ENCODE measurements at places on chromosomes 11 and 22.

- DNase-seq, result no peak
These were observed 265.1 kb downstream of the FAM76B start for GRCh38 chr11:95524314-95525036.

DNA sequence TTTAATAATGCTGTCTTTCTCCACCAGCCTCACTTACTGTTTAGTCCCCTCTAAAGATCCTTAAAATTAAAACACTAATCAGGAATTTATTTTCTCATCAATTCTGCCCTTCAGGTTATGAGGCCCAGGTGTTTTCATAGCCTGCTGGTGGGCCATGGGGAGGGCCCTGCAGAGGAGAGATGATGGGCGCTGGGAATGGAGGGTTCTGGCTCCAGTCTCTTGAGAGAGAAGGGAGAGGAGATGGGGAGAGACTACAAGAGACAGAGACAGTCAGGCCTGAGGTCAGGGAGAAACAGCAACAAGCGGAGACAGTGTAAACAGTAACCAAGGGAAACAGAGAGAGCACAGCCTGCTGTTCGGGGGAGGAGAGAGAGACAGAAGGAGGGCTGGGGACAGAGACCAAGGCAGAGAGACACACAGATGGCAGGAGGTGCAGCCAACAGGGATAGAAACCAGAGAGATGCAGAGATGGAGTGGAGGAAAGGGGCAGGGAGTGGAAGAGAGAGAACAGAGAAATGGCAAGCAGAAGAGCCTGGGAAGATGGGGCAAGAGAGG, 187.3 kb upstream of the SYT13 start:
- no peak for DNase-seq

GRCh38 chr11:47186700-47187695, 764 bp upstream of the PACSIN3 start:
- DNase-seq, result no peak

DNA sequence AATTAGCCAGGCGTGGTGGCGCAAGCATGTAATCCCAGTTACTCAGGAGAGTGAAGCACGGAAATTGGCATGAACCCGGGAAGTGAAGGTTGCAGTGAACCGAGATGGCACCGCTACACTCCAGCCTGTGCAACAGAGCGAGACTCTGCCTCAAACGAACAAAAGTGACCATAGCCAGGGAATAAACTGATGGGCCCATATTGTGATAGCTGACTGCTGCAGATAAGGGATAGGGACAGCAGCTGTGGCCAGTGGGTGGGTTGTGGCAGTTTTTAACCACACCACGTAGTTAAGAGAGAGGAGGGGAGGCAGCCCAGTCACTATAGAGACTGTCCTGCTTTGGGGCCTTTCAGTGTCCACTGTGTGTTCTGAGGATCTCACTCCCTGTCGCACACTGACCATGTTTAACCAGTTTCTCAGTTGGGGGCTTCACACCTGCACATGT, 58.9 kb downstream of the PISD start:
- no peak for DNase-seq

- no peak for DNase-seq
These were observed 624.7 kb upstream of the B3GAT1 start for GRCh38 chr11:135036488-135037297.

DNA sequence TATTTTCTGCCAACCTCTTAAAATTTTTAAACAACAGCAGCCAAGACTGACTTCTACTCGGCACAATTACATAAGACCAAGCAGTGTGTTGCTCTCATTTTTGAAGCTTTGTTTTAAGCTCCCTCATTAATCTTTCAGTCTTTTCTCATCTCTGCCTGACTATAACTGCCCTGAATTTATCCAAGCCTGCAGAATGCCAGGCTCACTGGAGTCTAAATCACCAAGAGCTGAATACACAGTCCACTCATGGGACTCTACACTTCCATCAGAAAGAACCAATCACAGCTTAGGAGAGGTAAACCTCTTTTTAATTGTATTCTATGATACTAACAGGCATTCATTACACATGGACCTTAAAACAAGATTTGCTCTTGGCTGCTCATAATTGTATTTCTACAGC, 178.7 kb downstream of the CADM1 start:
- no peak for DNase-seq

DNA sequence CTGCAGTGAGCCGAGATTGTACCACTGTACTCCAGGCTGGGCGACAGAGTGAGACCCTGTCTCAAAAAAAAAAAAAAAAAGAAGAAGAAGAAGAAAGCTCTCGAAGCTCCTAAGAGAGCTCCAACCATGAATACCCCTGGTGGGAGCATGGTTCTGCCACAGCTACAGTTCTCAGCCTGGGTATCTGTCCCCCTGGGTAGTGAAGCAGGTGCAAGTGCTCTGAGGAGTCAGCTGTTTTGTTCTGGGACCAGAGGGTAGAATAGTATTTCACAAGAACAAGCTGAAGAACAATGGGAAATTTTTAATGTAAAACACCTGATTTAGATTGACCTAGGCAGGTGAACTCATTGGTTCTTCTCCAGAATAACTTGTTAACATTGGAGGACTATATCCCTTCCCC, 4.3 kb upstream of the HYOU1 start:
- no peak for DNase-seq

DNA sequence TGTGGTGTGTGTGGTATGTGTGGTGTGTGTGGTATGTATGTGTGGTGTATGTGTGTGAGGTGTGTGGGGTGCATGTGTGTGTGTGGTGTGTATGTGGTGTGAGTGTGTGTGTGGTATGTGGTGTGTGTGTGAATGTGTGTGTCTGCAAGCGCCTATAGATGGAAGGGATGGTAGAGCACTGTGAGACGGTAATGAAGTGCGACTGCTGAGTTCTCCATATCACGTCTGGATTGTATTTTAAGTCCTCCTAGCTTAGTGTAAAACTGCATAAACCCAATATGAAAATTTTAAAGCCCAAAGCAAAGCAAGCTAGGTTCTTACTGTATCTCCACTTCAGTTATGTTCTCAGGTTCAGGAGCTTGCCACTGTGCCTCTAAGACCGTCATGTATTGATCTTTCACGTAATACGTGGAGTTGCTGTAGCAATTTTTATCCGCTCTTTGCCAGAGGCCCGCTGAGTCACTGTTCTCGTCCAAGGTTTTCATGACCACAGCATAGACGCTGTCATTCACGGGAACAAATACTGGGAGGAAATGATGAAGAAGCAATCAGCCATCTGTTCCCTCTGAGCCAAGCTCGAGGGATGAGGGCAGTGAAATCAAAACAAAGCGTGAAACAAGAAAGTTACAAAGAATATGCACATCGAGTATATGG, 5.5 kb downstream of the PLET1 start:
- no peak for DNase-seq

GRCh38 chr11:127259102-127259501, 258.5 kb upstream of the KIRREL3 start:
- no peak for DNase-seq

DNA sequence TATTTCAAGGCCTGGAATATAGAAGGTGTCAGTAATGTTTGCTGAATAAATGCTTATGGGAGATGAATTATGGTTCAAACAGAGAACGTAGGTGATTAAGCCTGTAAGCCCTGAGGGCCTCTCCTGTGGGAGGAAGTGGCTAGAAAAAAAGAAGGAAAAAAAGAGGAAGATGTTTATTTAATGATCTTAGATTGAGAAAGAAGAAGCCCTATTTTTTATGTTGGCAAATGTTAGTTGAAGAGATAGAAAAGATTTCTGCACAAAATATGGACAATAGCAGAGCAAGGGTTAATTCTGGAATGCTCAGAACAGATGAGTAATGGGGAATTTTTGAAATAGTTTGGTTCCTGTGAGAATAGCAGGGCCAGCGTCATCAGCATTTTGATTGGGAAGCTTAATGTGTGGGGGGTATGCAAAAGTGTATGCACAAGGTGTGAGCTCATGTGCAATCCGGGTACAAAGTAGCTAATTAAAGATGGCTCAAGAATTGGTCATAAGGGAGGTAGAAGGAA, 95.7 kb downstream of the TEAD1 start:
- DNase-seq, result no peak

DNA sequence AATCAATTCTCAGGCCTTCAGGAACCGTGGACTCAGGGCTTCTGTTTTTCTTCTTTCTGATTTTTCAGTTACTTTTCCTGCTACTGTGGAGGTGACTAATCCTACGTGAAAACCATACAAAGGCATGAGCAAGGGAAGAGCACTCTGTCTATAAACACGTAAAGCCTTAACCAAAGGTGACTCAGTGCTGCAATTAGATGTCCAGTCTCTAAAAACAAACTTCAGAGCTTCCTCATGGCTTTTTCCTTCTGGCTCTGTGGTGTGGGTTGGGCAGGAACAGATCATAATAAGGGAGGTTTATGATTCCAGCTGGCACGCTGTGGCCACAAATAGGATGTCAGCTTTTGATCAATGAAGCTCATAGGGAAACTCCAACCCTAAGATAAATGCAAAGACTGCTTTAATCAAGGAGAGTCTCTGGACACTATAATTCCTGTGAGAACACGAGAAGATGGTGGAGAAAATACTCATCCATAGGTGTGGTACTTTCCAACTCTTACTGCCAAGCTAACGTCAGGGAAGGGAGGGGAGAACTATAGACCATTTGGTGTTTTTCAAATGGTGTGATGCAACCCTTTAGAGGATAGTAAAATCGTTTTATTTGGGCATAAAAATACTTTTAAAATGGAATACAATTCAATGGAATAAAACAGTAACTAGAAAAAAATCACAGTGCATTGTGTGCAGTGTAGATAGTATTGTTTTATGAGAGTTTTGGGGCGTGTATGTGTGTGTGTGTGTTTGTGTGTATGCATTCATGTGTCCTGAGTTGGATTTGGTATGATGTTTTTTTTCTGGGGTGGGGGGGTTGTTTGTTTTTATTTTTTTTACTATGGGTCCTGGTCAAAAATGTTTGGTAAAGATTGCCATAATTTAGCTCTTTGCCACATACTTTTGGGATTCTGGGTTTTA, at the start of gene NXPE2:
Gene NXPE2 (plus strand): TSS at position 403 of the 912 bp plus-strand sequence. CDS start 49 bp downstream, at position 452.
- DNase-seq, result no peak

GRCh38 chr11:27409049-27409448, 46.0 kb upstream of the CCDC34 start:
- no peak for DNase-seq

- DNase-seq, result no peak
These were observed 74.4 kb downstream of the SLC36A4 start for GRCh38 chr11:93123351-93123898.

GRCh38 chr11:107581147-107581546, 9.8 kb upstream of the ELMOD1 start:
- no peak for DNase-seq

GRCh38 chr11:60711276-60711675, 11.9 kb downstream of the MS4A8 start:
- no peak for DNase-seq

GRCh38 chr11:4202749-4203148, 108.2 kb downstream of the RRM1 start:
- no peak for DNase-seq

DNA sequence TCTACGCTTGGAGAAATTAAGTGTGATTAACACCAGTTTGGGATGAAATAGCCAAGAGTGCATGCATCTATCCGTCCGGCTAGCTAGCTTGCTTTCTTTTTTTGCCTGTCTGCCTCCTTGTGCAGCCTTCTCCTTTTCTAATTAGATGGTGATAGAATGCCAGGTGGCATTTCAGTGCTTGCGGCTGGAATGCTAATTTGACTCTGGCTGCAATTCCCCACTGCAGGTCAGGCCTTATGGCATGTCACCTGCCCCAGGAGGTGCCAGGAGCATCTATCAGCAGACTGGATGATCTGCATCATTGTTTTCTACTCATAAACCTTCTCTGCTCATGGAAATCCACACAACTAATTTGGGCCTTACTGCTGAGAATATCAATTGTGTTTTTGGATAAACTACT, 51.1 kb upstream of the CABP7 start:
- DNase-seq, result no peak

GRCh38 chr11:27440090-27440489, 32.5 kb downstream of the LGR4 start:
- DNase-seq, result no peak

GRCh38 chr11:81869351-81870065, 864.2 kb downstream of the FAM181B start:
- peak; percentile 62 for DNase-seq

DNA sequence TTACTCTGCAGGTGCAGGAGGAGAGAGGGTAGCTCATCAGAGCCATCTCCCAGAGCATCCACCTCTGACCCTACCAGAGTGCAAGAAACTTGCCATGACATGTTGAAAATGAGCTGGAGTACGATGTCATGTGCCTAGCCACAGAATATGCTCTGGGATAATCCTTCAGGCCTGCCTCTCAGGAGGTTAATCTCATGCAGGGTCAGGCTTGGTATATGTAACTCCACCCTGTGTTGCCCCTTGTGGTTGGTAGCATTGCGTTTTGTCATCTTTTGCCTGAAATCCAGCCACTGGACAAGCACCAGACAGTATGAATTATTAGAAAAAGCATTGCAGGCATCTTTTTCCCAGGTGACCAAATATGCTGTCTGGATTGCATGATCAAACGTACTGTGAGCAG, 36.2 kb downstream of the CNTF start:
- no peak for DNase-seq

DNA sequence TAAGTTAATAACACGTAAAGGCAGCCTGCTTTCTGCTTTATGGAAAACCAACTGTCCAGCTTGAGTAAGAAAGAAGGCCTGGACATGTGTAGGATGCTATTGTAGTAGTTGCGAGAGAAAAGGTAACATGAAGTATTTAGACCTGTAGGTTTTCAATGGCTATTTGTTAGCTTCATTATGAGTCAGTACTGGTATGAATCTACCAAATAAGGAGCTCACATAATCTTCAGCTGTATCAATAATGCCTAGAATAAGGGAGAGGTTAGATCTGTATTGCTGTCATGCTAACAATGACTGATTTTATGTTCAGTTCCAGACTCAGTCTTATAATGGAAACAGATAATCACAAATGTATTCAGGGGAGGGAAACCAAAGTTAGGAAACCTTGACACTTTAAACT, 550.3 kb downstream of the CNTN5 start:
- DNase-seq, result no peak

GRCh38 chr11:45171550-45171949, 25.1 kb downstream of the PRDM11 start:
- DNase-seq, result no peak

- no peak for DNase-seq
These were observed 410.9 kb downstream of the INSC start for GRCh38 chr11:15525582-15525981.

GRCh38 chr11:47977623-47978022, 2.7 kb upstream of the PTPRJ start:
- DNase-seq, result no peak

DNA sequence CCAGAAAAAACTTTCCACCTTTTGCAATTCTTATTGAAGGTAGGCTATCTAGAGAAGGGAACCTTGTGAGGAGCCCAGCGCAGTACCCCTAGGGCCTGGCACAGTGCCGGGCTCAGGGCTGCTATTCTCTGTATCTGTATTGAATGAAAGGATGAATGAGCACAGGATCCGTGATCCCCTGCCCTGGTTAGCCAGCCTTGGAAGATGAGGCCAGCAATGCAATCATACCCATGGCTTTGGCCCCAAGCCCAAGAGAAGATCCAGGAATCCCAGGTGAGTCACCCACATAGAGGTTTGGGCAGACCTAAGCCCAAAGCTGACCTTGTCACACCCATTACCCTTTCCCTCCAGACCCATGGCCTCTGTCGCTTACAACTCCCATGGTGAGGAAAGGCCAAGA, 92.5 kb upstream of the CD82 start:
- no peak for DNase-seq

GRCh38 chr11:30424321-30424720, 101.4 kb downstream of the ARL14EP start:
- no peak for DNase-seq
